ENCODE measurements at places on chromosomes 12 and 14. TPM values are rescaled to one million over a fixed set of nuclear protein-coding genes. Genes with fewer than 3 reads are reported as not detected.

The WNT1 gene
- total RNA-seq = not detected

The KCNMB4 gene
- 0.51 TPM for total RNA-seq

The CLEC4C gene
- not detected for total RNA-seq

The CCER1 gene
- total RNA-seq = not detected

The EML5 gene
- 0.66 TPM for total RNA-seq

The TAS2R31 gene
- total RNA-seq = 2.6 TPM

The FGD6 gene
- 5.6 TPM for total RNA-seq

The PROX2 gene
- total RNA-seq = not detected

The SLC16A7 gene
- 44.2 TPM for total RNA-seq

The APOF gene
- total RNA-seq = not detected

The TSPAN9 gene
- total RNA-seq = 35.2 TPM

The OAS2 gene
- total RNA-seq = 2.3 TPM

The ERP27 gene
- total RNA-seq = not detected

The PLA2G1B gene
- total RNA-seq = not detected

The WIF1 gene
- total RNA-seq = not detected

The CELA1 gene
- not detected for total RNA-seq

The CCDC88C gene
- 0.17 TPM for total RNA-seq
